ENCODE measurements at places on chromosomes 2 and 18.

- no peak for DNase-seq
These were observed 23.0 kb downstream of the INPP5D start for GRCh38 chr2:233082931-233083755.

DNA sequence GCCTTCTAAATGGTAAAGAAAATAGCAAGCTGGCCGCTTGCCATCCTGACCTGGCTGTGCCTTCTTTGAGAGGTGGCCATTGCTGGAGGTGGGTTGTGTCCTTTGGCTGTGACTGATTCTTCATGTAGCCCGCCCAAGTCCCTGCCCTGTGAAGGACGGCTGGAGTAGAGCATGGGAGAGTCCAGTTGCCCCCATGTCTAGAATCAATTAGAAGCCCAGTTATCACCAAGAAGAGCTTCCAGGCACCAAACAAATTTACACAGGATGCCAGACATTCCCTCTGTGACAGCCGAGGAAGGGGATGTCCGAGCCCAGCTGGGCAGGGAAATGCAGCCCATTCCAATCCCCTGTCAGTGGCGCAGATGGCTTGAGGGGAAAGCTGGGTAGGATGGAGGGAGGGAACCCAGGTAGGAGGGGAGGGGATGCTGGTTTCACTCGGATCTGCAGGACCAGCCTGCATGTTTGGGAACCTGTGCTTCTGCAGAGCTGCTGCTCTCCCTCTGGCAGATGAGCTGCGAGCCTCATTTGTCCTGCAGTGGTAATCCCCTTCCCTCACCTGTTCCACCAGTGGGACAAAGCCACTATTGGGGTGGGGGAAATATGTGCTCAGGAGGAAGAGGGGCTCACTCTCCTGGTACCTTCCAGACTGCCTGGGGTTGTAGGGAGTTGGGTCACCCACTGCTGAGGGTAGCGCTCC is 25.7 kb upstream of the ASB18 start:
- DNase-seq = peak; percentile 28

- DNase-seq = no peak
These were observed 97.1 kb downstream of the ITGA4 start for GRCh38 chr2:181554061-181554830.

DNA sequence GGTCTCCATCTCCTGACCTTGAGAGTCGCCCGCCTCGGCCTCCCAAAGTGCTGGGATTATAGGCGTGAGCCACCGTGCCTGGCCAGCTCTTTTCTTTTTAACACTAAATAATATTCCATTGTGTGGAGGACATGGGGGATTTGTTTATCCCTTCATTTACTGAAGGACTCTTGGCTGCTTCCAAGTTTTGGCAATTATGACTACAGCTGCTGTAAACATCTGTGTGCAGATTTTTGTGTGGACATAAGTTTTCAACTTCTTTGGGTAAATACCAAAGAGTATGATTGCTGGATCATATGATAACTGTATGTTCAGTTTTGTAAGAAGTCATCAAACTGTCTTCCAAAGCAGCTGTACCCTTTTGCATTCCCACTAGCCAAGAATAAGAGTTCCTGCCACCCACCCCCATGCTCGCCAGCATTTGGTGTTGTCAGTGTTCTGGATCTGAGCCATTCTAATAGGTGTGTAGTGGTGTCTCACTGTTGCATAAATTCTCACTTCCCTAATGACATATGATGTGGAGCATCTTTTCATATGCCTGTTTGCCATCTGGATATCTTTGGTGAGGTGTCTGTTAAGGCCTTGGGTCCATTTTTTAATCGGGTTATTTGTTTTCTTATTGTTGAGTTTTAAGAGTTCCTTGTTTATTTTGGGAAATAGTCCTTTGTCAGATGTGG is 52.2 kb downstream of the TNFRSF11A start:
- DNase-seq = no peak

DNA sequence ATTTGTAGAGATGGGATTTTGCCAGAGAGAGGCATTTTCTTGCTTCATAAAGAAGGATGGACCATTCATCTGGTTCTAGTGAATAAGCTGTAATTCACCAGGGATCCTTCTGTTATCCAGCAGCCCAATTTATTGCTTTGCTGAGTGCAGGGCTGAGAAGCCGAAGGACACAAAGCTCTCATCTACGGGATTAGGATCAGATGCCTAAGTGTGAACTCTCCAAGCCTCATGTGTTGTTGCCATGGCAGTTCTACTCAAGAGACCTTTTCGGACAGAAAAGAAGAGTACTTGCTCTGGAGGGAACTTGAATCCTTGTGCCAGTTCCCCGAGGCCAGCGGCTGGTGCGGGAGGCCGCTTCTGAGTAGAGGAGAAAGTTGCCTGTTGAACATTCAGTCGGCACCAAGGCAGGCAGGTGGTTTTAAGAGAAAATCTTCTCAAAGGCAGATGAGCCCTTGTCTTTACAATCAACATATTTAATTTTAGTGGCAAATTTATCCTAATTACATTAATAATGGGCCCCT is 38.4 kb upstream of the MBP start:
- DNase-seq = no peak

GRCh38 chr2:190855245-190855644 is 25.4 kb upstream of the GLS start:
- DNase-seq = no peak

DNA sequence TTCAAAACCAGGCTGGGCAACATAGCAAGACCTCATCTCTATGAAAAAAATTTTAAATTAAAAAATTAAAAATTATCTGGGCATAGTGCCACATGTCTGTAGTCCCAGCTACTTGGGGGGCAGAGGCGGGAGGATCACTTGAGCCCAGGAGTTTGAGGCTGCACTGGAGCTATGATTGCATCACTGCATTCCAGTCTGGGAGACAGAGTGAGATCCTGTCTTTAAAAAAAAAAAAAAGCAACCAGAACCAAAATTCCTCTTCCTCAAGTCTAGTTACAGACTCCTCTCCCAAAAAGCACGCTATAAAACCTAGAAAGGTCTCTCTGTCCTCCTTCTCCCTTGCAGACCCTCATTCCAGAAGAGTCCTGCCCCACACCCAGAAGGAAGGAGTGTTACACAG is 23.9 kb downstream of the TNFAIP6 start:
- DNase-seq = no peak

DNA sequence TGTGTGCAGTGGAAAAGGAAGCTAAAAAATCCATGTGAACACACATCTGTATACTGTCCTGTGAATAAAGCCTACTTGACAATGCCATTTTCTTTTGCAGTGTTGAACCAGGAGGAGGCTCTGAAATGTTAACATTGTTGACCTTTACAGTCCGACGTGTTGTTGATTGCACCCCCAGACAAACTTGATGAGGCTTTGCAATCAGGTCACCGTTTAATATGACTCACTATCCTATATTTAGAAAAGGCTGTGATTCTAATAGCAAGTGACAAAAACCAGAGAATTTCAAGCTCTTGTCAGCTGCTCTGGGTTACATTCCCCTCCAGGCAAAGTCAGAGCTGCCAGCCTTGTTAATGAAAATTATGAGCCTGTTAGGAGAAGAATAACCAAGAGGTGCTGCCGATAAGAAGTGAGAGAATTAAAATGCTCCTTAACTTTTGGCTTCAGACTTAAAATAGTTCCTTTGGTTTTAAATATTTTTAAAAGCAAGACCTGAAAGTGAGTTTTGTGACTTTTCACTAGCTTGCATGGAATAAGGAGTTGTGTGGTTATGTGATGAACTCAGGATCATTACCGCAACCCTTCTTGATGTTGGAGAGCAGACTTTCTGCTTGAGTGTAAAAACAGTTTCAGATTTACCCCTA is 162.1 kb downstream of the QPCT start:
- no peak for DNase-seq

- no peak for DNase-seq
These were observed 153.3 kb downstream of the FSIP2 start for GRCh38 chr2:185891804-185892411.

DNA sequence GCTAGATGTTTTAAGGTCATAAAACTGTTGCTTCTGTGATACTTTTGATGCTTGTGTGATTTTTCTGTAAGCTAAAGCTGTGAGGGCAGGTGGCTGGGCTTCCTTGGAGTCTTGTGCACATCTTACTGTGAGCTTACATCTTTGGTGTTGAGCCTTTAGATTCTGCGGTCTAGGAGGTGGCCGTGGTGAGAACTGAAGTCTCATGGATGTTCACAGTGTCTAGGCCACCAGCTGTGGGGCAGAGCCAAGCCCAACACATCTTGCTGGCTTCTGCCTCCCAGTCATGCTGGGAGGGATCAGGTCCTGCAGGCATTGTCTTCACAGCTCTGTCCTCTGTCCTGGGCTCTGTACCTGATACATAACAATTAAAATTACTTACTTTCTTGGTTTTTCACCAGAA is 219.7 kb upstream of the HS6ST1 start:
- DNase-seq = no peak

- no peak for DNase-seq
These were observed 8.7 kb upstream of the INPP1 start for GRCh38 chr2:190334479-190335224.

DNA sequence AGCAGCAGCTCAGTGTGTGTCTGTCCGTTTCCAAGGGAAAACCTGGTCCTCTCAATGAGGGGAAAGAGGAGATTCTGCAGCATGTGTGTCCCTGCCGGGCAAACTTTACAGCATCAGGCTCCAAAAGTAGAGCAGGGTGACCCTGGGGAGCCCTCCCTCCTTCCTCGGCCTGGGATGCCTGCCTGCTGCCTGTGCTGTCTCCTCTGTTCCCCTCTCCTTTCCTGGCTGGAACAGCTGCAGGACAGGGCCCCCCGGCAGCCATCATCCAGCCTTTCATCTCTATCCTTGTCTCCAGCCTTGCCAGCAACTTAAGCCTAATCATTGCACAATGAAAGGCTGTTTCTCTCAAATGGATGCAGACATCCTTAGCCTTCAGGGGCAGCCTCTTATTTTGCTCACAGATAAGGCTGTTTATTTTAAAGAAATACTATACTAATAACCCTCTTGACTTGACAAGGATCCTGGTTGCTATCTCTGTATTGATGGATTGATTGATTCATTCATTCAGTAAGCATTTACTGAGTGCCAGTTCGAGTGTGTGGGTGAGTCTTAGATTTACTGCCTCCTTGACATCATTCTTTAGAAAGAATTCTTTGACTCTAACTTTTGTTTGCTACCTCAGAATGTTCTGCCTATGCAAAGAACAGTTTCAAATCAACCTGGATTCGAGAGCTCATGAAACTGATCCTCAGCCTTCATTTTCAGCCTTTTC is 40.6 kb upstream of the EDAR start:
- DNase-seq = no peak

Measured in right atrium auricular region (tissue), 2 donors.